Right lung (tissue), 10 donors: ENCODE measurements at places on chromosomes 5 and 9. TPM values are rescaled to one million over a fixed set of nuclear protein-coding genes. Genes with fewer than 3 reads are reported as not detected.

MTMR12 gene
- 31.2 TPM for polyA plus RNA-seq

- peak; percentile 60 for DNase-seq
Measured at GRCh38 chr9:99105152-99106043, 485 bp downstream of the TGFBR1 start.

- DNase-seq = peak; percentile 56
Measured at GRCh38 chr9:28073270-28073669, 500.0 kb upstream of the C9orf72 start.

DNA sequence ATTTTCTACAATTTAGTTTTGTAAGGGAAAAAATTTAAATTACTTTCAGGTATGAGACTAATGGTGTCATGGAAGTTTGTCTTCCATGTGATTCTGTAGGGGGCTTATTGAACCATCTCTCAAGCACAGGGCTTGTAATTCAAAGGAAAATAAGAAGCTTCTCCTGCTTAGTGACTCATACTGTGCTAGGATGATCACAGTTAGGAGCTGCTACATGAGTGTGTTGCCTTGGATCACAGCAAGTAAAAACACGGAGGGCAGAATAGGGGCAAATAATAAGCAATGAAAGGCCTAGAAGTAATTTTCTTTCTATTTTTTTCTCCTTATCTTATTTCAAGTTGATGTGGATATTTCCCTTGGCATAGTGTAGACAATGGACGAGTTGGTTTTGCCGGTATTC, 28.9 kb downstream of the TMEM167A start:
- no peak for DNase-seq

DNA sequence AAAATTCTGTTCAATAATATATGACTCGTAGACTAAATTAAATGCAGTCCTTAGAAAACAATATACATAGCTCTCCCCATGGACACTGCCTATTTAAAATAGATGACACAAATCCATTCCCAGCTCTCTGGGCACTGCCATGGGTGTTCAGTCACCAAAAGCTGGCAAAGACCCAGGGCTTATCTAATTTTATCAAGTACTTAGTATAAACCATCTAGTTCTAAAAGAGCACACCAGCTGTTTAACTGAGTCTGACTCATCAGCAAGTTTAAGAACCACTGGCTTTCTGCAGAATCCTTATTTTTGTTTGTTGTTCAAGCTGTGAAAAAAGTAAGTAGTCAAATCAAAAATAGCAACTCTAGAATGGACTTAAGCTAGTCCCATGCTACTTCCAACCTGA, 107.6 kb downstream of the PLPP1 start:
- no peak for DNase-seq

IL7R gene
- 10.0 TPM for polyA plus RNA-seq

FOXE1 gene
- polyA plus RNA-seq = not detected

IFNA21 gene
- not detected for polyA plus RNA-seq

LCN2 gene
- polyA plus RNA-seq = 1.2 TPM

- DNase-seq = no peak
Measured at GRCh38 chr9:128610897-128611296, 45.8 kb downstream of the DYNC2I2 start.
